Effector memory CD8-positive, alpha-beta T cell (primary cell): ENCODE measurements at places on chromosomes 7 and 10.

- peaks cover 66% of the 10 kb centered on the region for H3K27me3 ChIP-seq
- no peak overlapping the region for H3K27ac ChIP-seq
- no peaks in the 10 kb centered on the region for H3K4me1 ChIP-seq
- H3K36me3 ChIP-seq: no peaks in the 10 kb centered on the region
These were observed 2.5 kb upstream of the KEL start for GRCh38 chr7:142964502-142965246.

GRCh38 chr10:72006026-72006425, 41.8 kb downstream of the CHST3 start:
- H3K27me3 ChIP-seq: no peaks in the 10 kb centered on the region
- DNase-seq: no peak
- no peak overlapping the region for H3K27ac ChIP-seq

GRCh38 chr10:971150-971542, 17.1 kb upstream of the GTPBP4 start:
- H3K27ac ChIP-seq: no peak overlapping the region
- peaks cover 4% of the 10 kb centered on the region for H3K36me3 ChIP-seq
- H3K4me3 ChIP-seq: no peak overlapping the region
- H3K4me1 ChIP-seq: peaks cover 4% of the 10 kb centered on the region
- H3K27me3 ChIP-seq: peaks cover 50% of the 10 kb centered on the region

DNA sequence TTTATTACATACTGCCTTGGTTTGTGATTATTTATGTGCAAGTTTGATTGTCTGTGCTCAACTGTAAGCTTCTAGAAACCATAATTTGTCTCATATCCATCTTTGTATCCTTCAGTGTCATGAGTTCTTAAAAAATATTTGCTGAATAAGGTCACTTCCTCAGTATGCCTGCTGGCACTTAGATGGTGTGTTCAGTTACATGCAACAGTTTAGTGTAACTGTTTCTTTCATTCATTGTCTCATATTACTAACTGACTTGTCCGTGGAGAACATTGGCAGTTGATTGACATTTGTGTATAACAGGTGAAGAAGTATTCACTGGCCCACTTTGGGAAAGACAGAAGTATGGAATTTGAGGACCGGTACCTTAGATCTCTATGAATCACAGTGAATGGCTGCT, 236.9 kb downstream of the PRKG1 start:
- H3K27me3 ChIP-seq: no peaks in the 10 kb centered on the region
- no peaks in the 10 kb centered on the region for H3K4me1 ChIP-seq
- no peaks in the 10 kb centered on the region for H3K36me3 ChIP-seq
- H3K27ac ChIP-seq: no peak overlapping the region

DNA sequence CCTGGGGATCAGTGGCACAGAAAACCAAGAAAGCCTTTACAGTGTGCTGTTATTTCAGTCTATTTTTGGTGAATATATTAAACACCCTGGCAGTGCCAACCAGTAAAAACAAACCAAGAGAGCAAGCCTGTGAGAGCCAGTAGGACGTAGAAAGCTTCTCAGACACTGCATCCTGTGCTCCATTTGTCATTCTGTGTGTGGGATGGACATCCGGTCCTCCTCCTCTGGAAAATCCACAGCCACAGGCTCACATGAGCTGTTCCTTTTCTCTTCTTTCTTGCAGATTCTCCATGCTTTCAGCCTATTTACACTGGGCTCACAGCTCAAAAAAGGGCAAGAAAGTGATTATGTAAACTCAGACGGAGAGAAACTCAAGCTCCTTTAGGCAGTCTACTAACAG, 119.7 kb upstream of the YAE1 start:
- H3K4me1 ChIP-seq: no peaks in the 10 kb centered on the region
- no peaks in the 10 kb centered on the region for H3K36me3 ChIP-seq
- H3K27ac ChIP-seq: no peak overlapping the region
- peaks cover 46% of the 10 kb centered on the region for H3K27me3 ChIP-seq
- no peak overlapping the region for H3K4me3 ChIP-seq
- no peak for DNase-seq

DNA sequence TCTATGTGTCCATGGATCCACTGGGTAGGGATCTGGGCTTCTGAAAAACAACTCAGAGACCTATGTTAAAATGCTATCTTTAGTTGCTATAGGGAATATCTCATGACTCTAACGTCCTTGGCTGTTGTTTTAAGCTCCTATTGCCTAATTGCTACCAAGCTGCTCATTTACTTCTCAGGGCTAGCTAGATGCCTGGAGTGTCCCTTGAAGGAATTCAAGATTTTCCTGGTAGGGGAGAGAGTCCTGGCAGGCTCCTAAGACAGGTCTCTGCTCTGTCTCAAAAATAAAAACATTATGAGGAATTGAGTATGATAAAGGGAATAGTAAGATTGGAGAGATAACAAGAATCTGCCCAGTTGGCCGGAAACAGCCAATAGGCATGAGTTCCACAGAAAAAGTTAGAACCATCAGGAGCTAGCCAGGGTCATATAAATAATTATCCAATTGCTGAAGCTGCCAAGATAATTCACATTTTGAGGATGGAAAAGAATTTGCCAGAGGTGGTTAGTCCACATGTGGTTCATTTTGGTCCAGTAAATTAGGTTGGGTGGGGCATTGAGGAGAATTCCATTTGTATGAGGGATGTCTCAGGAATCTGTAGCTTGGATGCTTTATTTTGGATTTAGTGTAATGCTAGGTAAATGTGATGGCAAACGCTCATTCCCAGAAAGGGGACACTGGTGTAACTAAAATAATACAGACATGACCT, 362.7 kb upstream of the VSTM2A start:
- DNase-seq: no peak
- no peaks in the 10 kb centered on the region for H3K4me1 ChIP-seq
- H3K27ac ChIP-seq: no peak overlapping the region
- no peaks in the 10 kb centered on the region for H3K36me3 ChIP-seq
- no peaks in the 10 kb centered on the region for H3K27me3 ChIP-seq

- H3K36me3 ChIP-seq: peaks cover 21% of the 10 kb centered on the region
- peak overlapping the region; percentile 87 for H3K4me3 ChIP-seq
- H3K27ac ChIP-seq: peak overlapping the region; percentile 90
- peak; percentile 52 for DNase-seq
- no peaks in the 10 kb centered on the region for H3K27me3 ChIP-seq
These were observed 4.1 kb downstream of the IMPDH1 start for GRCh38 chr7:128405471-128406313.

- H3K27me3 ChIP-seq: no peaks in the 10 kb centered on the region
- DNase-seq: no peak
- H3K36me3 ChIP-seq: peaks cover 3% of the 10 kb centered on the region
- H3K4me3 ChIP-seq: no peak overlapping the region
- no peaks in the 10 kb centered on the region for H3K4me1 ChIP-seq
- H3K27ac ChIP-seq: no peak overlapping the region
These were observed 203.8 kb downstream of the CCDC3 start for GRCh38 chr10:12797471-12798262.

DNA sequence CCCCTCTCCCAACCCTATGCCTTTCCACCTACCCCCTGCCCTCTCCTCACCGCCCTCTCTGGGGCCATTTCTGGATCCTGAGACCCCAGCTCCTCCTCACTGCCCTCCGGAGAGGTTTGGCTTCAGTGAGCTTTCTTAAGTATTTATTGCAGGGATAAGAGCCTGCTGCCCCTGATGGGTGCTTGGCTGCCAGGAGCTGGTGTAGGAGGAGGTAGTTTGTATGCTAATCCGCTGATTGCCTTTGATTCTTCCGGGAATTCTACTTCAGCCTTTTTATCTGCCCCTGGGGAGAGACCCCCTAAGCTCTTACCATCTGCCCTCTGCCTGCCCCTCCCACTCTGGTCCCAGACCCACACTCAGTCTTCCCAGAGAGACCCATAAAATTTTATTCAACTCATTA, 263.5 kb upstream of the PODXL start:
- peaks cover 50% of the 10 kb centered on the region for H3K27me3 ChIP-seq
- no peak for DNase-seq
- H3K27ac ChIP-seq: no peak overlapping the region
- no peaks in the 10 kb centered on the region for H3K36me3 ChIP-seq
- no peak overlapping the region for H3K4me3 ChIP-seq

- DNase-seq: no peak
- no peaks in the 10 kb centered on the region for H3K36me3 ChIP-seq
- no peak overlapping the region for H3K4me3 ChIP-seq
- no peaks in the 10 kb centered on the region for H3K27me3 ChIP-seq
- H3K27ac ChIP-seq: no peak overlapping the region
- H3K4me1 ChIP-seq: peaks cover 12% of the 10 kb centered on the region
These were observed 143.8 kb downstream of the RSU1 start for GRCh38 chr10:16673443-16673842.

GRCh38 chr10:59880971-59881510, 25.3 kb downstream of the CCDC6 start:
- H3K27me3 ChIP-seq: no peaks in the 10 kb centered on the region
- H3K36me3 ChIP-seq: peaks cover 7% of the 10 kb centered on the region
- peak overlapping the region; percentile 78 for H3K27ac ChIP-seq
- peak; percentile 57 for DNase-seq

GRCh38 chr7:51446785-51447184, 130.2 kb upstream of the COBL start:
- no peak overlapping the region for H3K4me3 ChIP-seq
- DNase-seq: no peak
- no peaks in the 10 kb centered on the region for H3K36me3 ChIP-seq
- H3K4me1 ChIP-seq: no peaks in the 10 kb centered on the region
- H3K27ac ChIP-seq: no peak overlapping the region

- peaks cover 4% of the 10 kb centered on the region for H3K4me1 ChIP-seq
- H3K27me3 ChIP-seq: no peaks in the 10 kb centered on the region
- no peak for DNase-seq
- no peak overlapping the region for H3K4me3 ChIP-seq
- H3K27ac ChIP-seq: no peak overlapping the region
These were observed 41.7 kb upstream of the ZMIZ2 start for GRCh38 chr7:44706788-44707557.

DNA sequence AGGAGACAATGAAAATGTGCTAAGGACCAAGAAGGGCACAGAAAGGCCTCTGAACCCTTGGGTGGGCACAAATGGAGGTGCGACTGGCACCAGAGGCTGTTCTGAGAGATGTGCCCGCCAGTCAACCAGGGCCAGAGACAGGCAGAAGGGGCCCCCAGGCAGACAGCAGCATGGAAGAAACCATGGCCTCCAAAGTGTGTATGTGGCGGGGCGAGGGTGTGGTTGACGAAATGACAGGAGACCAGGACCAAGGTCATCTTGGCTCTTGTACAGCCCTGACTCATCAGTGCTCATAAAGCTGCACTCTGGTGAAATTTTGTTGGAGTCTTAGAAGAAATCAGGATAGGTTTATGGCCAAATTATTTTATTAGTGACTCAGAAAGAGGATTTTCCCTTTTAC, 4.0 kb upstream of the MRPS24 start:
- no peak for DNase-seq
- no peak overlapping the region for H3K27ac ChIP-seq
- peaks cover 16% of the 10 kb centered on the region for H3K4me1 ChIP-seq
- no peak overlapping the region for H3K4me3 ChIP-seq

DNA sequence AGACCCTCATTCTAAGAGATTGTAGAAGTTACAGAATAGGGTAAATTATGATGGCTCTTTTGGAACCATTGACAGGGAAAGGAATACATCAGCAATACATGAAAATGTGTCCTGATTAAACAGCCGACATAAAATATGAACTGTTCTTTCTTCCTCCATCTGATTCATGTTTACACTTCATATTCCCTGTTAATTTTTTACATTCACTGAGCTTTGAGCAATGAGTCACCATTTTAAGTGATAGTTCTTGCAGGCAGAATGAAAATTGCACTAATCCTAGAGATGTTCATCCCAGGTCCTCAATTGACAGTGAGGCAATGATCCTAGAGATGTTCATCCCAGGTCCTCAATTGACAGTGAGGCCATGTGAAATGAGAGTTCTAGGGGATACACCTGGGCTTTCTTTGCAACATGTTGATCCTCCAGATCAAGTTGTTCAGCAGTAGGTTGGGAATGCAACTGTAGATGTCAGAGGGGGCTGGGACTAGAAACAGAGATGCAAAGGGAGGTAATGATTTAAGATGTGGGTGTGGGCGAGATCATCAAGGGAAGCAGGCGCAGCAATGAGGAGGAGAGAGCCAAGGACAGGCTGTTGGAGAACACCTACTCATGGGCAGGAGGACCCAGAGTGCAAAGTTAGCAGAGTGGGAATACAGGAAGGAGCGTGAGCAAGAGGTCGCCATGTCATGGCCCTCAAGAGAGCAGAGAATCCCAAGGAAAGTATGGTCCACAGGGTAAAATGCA, 138.7 kb downstream of the ZNF365 start:
- no peaks in the 10 kb centered on the region for H3K36me3 ChIP-seq
- H3K4me1 ChIP-seq: no peaks in the 10 kb centered on the region
- no peak for DNase-seq
- H3K27ac ChIP-seq: no peak overlapping the region
- H3K4me3 ChIP-seq: no peak overlapping the region
- peaks cover 28% of the 10 kb centered on the region for H3K27me3 ChIP-seq

DNA sequence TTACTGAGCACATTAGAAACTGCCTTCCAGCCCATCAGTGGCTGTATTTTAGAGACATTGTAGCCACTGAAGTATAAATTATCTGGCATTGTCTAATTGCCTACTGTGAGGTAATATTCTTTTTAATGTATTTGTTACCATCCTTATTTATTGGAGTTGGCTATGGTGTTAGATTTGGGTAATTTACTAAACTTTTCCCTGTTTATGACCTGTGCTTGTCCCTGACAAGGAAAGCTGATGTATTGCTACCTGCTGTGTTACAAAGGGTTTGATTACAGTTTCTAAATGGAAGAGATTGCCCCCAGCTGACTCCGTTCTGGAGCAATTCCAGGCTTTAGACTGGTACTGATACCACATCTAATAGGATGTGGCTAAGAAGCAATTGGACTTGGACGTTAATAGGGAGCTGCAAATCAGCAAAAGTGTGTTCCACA, 12.3 kb upstream of the ASCC1 start:
- H3K27me3 ChIP-seq: no peaks in the 10 kb centered on the region
- peaks cover 65% of the 10 kb centered on the region for H3K36me3 ChIP-seq
- no peak overlapping the region for H3K4me3 ChIP-seq

- no peaks in the 10 kb centered on the region for H3K36me3 ChIP-seq
- H3K27ac ChIP-seq: peak overlapping the region; percentile 84
- no peak for DNase-seq
- peaks cover 38% of the 10 kb centered on the region for H3K4me1 ChIP-seq
These were observed 112.5 kb upstream of the GJD4 start for GRCh38 chr10:35492386-35493195.

DNA sequence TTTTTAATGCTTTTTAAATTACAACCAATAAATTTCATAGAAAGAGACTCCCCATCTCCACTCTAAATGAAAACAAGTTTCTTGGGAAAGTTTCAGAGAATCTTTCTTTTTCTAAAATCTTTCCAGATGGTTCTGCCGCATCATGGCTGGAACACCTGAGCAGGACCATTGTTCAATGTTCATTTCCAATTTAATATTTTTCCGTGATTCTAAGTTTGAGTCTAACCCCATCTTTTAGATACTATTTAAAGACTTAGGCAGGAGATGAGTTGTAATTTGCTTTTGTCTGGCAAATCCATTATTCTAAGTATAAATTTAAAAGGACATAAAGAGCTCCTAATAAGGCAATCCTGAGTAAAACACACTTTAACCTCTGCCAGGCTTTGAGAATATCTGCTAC, 325.2 kb downstream of the BICC1 start:
- H3K27me3 ChIP-seq: peaks cover 10% of the 10 kb centered on the region
- no peaks in the 10 kb centered on the region for H3K4me1 ChIP-seq
- DNase-seq: no peak
- no peak overlapping the region for H3K4me3 ChIP-seq
- H3K27ac ChIP-seq: no peak overlapping the region
